ENCODE measurements at places on chromosomes 7 and 10.

DNA sequence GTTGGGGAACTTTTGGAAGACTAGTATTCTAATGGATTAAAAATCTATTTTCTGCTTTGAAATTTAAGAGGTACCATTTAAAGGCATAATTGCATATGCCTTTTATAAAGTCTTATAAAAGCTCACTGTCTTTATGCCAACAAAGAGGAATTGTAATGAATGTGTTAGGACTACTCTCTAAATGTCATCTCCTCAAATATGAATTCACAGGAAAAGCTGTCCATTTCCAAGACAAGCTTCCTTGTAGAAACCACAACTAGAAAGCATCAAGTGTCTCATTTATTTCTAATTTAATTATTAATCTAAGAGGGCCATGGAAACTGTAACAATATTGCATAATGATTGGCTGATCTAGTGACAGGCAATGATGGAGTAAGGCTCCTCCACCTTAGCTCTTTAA, 130.2 kb downstream of the COL28A1 start:
- no peak for DNase-seq

DNA sequence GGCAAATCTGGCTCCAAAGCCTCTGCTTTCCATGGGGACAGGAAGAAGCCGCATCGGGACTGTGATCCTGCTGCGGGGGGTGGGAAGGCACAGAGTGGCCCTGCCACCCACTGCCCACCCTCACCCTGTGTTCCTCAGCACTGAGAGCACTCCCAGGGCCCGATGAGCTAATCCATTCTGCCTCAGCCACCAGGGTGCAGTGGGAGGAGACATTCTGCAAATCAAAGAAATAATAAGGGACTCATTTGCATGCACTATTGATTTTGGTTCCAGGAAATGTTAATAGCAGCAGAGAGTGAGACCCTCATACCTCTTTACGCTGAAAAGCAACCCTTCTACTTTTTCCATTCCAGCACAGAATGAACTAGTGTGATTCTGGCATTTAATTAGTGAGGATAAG, 572.8 kb downstream of the INHBA start:
- DNase-seq, result no peak

GRCh38 chr7:80623503-80624252, 14.8 kb upstream of the CD36 start:
- DNase-seq, result no peak

DNA sequence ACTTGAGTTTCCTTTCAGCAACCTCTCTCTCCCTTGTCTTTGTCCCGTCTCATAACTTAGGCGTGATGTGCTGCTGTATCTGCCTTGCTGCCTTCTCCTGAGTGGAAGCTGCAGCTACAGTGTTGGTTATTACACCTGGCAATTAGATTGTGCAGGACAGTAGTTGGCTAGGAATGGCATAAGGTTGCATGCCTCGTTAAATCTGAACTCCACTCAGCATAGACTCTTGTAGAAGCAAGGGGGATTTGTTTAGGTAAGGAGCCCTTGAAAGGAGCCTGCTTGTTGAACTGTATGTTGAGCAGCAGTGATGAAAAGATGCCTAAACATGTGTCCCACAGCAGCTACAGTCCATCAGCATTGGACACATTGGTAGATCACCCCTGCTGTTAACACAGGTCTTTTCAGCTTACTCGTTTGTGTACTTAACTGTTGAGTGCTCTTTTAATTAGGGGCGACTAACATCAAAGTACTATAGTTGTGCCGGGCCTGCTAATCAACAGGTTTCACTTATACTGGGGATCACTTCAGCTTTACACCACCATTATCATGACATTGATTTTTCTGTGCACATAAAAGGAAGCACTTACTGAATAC, 225.0 kb downstream of the AUTS2 start:
- DNase-seq, result no peak

DNA sequence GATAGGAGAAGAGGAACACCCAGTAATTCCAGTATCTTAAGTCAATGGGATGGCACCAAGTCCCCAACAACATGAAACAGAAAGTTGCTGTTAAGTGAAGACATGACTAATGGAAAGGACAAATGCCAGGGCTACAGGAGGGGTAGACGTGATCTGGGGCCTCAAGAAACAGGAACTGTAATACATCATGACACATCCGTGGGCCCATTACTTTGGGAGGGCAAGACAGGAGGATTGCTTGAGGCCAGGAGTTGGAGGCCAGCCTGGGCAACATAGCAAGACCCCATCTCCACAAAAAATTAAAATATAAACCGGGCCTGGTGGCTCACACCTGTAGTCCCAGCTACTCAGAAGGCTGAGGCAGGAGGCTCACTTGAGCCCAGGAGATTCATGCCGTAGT, 408.6 kb upstream of the PRKCQ start:
- no peak for DNase-seq

- DNase-seq, result no peak
Measured at GRCh38 chr7:12456506-12456905, 52.8 kb upstream of the VWDE start.

DNA sequence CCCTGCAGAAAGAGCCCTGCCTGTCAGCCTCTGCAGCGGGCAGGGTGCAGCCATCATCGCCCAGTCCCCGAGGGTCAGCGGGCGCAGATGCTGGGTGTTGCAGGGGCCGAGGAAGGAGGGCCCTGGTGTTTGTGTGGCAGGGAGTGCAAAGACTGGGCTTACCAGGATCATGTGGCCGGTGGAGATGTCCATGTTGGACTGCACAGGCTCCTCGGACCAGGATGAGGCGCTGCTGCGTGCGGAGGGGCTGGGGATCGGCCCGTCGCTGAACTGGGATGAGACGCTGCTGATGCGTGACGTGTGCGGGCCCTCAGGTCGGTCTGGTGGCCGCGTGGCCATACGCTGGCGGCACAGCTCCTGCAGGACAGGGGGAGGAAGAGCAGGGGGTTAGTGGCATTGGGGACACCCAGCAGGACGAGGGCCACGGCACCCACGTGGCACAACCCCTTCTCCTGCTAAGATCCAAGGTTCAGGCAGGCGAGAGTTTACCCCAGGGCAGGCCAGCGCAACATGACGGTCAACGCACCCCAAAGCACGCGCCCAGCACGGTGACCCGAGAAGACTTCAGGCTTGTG, 319.5 kb downstream of the DNAJB6 start:
- DNase-seq, result no peak
